ENCODE measurements at places on chromosomes 11 and 22. TPM values are rescaled to one million over a fixed set of nuclear protein-coding genes. Genes with fewer than 3 reads are reported as not detected.
A peak's percentile ranks its signal among the peaks of the same experiment; 100 is the strongest.

The C11orf16 gene
- total RNA-seq: not detected

The C1QTNF5 gene
- 88.2 TPM for total RNA-seq

- DNase-seq: no peak
Measured at GRCh38 chr11:125694951-125695350, 14.3 kb upstream of the ACRV1 start.

DNA sequence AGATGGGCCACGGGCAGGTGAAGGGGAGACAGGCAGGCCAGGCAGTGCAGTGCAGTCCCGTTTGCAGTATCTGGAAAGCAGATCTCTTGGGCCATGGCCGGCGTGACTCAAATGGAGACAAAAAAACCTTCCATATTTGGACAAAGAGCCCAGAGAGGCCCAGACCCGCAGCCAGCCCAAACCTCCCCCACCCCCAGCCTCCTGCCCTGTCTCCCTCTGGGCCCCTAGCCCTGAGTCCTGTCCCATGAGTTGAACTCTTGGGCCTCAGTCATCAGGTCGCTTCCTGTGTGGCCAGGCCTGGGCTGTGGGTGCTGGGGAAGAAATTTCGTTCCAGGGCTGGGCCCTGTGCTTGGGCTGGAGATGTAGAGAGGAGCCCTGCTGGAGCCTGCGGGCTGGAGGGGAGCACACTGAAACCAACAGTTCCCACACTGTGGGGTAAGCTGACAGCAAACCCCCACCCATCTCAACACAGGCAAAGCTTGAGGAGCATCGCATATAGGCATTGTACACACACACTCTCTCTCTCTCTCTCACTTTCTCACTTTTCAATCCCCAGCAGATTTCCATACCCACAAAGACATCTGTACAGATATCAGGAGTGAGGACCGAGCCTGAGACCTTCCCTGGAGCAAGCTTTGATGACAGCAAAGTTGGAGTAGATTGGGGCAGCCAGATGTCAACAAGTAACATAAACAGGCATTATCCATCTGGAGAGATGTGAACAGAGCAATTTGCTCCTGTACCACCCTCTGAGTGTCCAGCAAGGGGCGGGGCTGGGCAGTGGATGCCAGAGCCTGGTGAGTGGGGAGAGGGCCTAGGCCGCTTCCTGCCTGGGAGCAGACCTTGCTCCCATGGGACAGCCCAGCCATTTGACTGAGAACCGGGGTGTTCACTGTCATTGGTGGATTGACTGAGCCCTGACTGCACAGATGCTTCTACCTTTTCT is 17.2 kb downstream of the ARHGEF17 start:
- DNase-seq: peak; percentile 93

The PLAAT5 gene
- total RNA-seq: 1.6 TPM

DNA sequence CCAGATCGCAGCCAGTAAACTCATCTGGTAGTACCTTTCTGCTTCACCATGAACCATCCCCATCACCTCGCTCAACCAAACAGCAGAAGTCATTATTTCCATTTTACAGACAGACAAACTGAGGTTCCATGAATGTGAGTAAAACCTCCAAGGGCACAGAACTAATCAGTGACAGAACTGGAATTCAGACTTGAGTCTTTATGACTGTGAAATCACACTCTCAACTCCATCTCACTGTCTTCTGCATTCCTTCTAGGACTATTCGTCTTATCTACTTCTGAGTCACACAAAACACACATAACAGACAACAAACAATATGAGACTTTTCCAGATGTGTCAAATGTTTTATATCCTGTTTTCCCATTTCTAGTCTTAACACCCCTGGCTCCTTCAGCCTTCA is 9.3 kb upstream of the NUP50 start:
- no peak for DNase-seq

The PAK1 gene
- 42.6 TPM for total RNA-seq

- DNase-seq: no peak
Measured at GRCh38 chr22:20039683-20040325, 18.9 kb downstream of the TANGO2 start.

- DNase-seq: no peak
Measured at GRCh38 chr11:65653229-65654225, 9.2 kb downstream of the RELA start.

The SEPTIN3 gene
- total RNA-seq: 0.63 TPM

GRCh38 chr11:73203790-73204189 is 14.3 kb upstream of the P2RY2 start:
- DNase-seq: no peak

- DNase-seq: no peak
Measured at GRCh38 chr22:33684087-33684486, 236.2 kb downstream of the LARGE1 start.

DNA sequence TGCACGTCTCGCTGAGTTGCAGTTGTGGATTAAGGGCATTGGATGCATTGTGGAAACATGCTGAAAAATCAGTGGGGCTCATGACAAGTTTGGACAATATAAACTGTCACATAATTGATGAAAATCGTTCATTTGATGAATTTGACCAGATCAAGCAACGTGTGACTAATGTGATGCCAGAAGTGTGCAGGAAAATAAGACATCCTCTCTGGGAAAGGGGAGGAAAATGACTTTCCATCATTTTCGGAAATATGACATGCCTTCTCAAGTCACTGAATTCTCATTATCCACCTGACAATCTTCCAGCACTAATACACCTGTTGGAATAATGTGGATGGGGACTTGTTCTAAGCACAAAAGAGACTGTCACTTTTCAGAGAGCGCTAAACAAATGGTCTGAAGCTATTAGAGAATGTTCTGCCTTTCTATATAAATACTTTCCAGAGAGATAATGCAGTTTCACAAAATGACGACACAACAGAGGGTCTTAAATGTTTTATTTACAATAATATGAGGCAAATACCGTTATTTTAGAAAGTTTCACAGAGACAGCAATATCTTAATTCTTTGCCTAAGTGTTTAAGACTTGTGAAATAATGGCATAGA is 1741.9 kb upstream of the RAG2 start:
- DNase-seq: no peak

The ARRB1 gene
- 31.3 TPM for total RNA-seq

- DNase-seq: no peak
Measured at GRCh38 chr22:49566141-49566541, 261.5 kb downstream of the BRD1 start.

DNA sequence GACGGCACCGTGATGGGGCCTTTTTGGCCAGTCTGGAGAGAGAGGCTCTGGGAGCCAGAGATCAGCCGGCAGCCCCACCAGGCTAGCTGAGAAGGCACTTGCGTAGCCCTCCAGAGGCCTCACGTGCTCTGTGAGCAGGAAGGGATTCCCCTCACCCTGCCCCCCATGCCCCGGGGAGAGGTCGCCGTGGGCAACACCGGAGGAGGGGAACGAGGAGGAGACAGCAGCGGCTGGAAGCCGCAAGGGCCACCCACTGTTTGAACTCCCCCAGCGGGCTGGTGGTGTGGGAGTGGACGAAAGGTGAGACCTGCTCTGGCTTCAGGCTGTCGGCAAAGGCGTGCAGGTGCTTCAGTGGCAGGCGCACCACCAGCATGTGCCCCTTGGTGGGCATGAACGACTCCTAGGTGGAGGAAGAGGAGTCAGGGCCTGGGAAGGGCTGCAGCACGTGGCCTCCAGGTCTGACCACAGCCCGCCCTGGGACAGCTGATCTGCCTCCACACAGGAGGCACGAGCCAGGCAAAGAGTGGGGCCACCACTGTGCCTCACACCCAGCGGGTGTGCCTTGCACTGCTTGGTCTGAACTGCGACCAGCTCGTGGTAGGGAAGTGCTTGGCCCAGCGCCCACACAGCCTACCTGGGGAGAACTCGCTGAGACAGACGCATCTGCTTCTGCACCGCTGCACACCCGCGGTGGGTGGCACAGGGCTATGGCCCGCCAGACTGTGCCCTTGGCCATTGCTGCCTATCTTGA is 99.9 kb downstream of the MED15 start:
- DNase-seq: no peak

DNA sequence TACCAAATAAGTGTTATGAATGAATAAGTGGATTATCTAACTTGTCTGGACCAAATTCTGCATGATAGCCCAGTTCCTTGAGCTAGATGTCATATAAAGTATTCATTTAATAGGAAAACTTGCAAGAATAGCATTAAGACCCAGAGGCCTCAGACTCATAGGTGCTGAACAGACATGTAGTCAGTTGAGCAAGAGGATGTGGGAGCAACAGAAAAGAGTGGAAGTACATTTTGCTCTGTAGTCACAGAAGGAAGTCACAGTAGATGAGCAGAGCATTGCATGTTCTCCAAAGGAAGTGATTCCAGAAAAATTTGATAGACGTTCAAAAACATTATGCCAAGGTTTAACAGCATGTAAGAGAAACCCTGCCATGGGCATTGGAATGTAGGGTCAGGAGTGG is 9.5 kb downstream of the HOATZ start:
- DNase-seq: no peak

DNA sequence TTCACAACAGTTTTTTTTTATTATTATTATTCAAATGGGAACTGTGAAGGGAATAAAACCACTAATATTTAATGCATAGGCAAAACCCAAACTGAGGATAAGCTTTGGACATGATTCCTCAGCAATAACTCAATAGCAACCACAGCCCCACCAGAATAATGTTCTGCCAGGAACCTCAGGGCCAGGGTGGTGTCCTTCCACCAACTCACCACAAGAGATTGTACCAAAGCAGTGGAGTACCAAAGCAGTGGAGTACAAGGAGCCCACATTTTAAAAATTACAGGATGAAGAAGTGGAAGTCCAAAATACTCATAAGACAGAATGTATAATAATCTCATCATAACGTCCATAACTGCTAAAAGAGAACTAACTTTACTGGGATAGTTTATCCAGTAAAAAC is 32.5 kb upstream of the FZD4 start:
- DNase-seq: no peak

DNA sequence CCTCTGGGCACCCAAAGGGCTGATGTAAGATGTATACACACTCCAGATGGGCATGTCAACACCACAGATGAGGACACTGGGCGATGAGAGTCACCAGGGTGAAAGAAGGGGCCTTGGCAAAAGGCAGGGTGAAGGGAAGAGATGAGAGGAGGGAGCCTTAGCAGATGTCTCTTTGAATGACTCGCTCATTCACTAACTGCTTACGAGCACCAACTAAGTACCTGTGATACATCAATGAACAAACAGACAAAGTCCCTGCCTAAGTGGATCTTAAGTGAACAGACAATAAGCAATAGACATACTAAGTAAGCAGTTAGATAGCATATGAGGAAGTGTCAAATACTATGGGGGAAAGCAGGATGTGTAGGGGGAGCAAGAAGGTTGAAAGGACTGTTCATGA is 7.5 kb downstream of the ME3 start:
- DNase-seq: no peak

The SGSM1 gene
- 9.2 TPM for total RNA-seq

GRCh38 chr22:36493690-36494110 is 12.3 kb upstream of the TXN2 start:
- no peak for DNase-seq

GRCh38 chr11:69367211-69367964 is 73.4 kb downstream of the MYEOV start:
- DNase-seq: no peak

GRCh38 chr11:71145988-71146824 is 106.2 kb downstream of the SHANK2 start:
- DNase-seq: no peak

DNA sequence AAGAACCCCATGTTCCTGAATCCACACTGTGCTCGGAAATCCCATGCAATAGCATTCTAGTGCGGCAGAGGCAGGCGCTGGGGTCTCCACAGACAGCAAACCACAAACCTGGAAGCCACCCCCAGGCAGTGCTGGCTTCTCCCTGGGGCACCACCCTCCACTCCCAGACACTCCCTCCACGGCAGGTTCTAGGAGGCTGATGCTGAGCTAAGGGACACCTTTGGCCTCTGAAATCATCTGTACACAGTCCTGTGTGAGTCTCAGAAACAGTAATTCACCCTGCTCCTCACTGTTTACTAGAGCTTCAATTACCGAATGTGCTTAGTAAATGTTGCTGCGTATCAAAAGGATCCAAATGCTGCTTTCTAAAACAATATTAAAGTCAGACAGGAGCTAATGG is 129.3 kb downstream of the EFCAB6 start:
- DNase-seq: no peak

- no peak for DNase-seq
Measured at GRCh38 chr11:119705362-119705761, 23.6 kb downstream of the NECTIN1 start.

GRCh38 chr11:57542582-57542981 is 5.2 kb downstream of the SMTNL1 start:
- no peak for DNase-seq

The RGL4 gene
- total RNA-seq: 1.4 TPM

GRCh38 chr11:36374726-36375125 is 78.6 kb downstream of the PRR5L start:
- no peak for DNase-seq

The PATE2 gene
- total RNA-seq: not detected

- DNase-seq: peak; percentile 67
Measured at GRCh38 chr11:78197816-78198215, 9.1 kb downstream of the USP35 start.
